Head of caudate nucleus (tissue), 42 donors: ENCODE measurements at places on chromosomes 2 and 18.
A peak's percentile ranks its signal among the peaks of the same experiment; 100 is the strongest.

DNA sequence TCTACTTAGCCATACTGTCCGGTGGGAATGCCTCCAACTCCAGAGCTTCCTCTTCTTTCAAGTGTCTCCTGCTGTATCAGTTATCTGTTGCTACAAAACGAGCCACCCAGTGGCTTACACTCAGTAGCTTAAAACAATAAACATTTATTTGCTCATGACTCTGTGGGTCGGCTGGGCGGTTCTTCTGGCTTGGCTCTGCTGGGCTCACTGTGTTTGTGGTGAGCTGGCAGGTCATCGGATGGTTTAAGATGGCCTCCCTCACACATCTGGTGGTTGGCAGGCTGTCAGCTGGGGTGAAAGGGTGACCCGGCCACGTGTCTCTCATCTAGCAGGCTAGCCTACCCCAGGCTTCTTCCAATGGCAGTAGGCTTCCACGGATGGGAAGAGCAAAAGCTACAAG, 122.4 kb upstream of the SLC1A4 start:
- DNase-seq, result peak; percentile 47

GRCh38 chr2:172389685-172390339, 37.6 kb upstream of the ITGA6 start:
- DNase-seq, result no peak

DNA sequence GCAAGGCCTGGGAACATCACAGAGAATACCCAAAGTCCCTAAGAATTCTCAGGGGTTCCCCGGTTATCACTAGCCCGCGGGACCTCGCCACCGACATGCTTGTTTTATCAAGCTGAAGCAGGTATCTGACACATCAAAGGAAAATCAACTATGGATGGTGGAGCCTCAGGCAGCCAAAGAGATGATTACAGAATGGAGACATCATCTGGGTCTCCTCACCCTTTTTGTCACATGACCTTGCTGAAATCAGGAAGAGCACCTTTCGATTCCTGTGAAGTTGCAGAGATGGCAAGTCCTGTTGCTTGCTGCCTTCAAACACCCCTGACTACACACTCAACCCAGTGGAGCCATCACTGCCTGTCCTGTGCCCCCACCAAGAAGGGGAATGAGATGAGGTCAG, 19.2 kb upstream of the CAB39 start:
- DNase-seq, result no peak

GRCh38 chr2:61450144-61450543, 20.7 kb downstream of the USP34 start:
- DNase-seq, result no peak

DNA sequence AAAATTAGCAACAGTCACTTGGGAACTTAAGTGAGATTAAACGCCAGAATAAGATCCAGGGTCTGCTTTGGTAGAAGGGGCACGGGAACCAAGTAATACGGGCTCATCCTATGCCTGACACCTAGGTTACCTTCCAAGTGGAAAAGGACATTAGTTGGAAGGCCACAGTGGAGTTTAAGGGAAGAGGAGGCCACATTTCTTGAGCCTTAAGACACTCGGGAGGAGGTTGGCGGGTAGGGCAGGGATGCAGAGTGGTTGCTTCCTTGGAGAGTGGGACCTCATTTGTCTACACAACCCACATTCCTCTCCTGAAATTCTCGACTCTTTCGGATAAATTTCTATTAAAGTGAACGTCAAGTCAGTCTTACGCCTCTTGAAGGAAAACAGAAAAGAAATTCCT, 510 bp upstream of the DNAH6 start:
- no peak for DNase-seq

- DNase-seq, result no peak
These were observed 42.1 kb upstream of the TAF1B start for GRCh38 chr2:9800975-9801726.

DNA sequence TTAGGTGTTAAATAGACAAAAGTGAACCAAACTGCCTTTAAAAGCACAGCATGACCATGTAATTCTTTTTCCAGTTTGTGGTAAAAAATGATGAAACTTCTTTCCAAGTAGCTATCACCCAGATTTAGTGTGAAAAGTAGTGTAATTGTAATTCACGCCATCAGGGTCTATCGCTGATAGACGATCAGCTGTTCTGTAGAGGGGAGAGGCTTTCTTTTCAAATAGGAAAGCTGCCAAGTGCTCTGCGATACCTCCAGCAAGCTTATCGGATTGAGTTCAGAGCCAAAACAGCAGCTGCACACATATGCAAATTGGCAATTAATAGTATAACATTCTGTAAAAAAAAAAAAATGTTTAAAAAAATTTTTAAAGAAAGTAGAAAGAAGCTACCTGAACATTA, 61.9 kb upstream of the PSMD14 start:
- no peak for DNase-seq

DNA sequence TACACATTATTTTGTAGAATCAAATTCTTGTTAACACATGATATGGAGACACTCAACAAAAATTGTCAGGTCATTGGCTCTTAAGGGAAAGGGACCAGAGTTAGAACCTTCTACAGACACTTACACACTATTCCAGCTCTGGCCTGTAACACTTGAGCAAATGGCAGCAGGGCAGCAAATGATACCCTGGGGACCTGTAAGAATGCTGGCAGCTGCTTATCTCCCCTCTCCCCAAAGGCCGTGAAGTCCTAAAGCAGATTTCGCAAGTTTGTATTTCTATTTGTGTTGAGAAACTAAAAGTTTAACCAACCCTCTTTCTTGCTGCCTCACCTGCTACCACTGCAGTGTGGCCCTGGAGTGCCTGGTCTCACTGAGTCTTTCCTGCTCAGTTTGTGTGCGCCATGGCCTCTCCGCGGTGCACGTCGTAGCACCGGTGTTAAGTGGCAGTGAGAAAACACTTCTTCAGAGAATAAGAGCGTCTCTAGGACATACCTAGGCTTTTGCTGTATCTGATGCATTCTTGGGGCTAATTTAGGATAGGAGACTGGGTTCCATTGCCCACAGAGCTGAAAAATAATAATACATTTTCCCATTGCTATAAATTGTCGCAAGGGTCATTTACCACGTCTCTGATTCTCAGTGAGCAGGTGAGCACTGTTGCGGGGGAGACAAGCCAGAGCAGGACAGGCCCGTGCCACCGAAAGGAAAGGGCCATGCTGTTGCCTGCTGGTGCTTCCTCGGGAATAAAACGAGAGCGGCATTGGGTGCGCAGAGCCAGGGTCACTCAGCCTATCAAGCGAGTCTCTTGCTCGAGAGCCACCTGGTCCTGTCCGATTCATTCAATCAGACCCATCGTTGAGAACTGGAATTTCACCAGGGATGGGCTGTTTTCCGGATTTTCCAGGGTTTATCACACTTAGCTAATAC, 204.9 kb downstream of the PTGR3 start:
- no peak for DNase-seq

DNA sequence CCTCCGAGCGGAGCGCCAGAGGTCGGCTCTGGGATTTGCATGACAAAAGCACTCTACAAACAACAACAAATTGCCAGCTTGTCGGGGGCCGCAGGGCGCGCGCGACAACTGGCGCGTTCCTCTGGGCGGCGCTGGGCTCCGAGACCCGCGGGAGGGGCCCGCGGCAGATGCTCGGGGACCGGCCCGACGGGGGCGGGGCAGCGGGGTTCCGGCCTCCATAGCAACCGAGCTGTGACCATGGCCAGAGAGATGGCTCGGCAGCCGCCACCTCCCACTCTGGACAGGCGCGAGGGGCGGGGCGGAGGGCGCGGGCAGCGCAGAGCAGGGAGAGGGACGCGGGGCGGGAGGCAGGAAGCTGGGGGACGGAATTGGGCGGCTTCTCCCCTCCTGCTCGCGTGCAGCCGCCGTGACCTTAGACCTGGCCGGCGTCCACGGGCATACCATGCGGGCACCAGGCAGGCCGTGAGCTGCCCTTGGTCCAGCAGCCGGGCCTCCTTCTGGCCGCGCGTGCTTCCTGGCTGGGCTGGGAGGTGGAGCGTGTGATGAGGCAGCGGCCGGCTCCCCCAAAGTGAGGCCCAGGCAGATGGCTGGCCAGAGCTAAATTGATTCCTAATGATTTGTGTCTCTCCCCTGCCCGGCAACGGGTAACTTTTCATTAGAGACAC, 171.5 kb downstream of the CELF4 start:
- DNase-seq, result peak; percentile 93

GRCh38 chr2:94956797-94957391, 68.6 kb upstream of the MAL start:
- peak; percentile 59 for DNase-seq

DNA sequence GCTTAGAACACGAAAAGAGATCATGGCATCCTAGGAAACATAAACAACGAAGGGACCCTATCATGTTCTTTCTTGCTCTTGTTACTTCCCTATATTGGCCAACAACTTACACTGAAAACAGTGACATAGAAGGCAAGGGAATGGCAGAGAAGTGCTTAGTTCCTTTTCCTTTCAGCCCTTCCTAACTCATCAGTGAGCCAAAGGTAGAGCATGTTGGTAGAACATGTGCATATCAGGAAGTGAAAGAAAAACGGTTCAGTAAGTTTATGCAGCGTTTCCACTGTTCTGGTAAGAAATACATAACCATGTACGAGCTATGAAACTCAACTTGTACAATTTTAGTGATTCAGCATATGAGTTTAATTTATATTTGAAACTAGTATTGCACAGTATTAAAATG, 21.7 kb downstream of the AKAIN1 start:
- DNase-seq, result no peak

- no peak for DNase-seq
These were observed 132.3 kb downstream of the RTP5 start for GRCh38 chr2:242001853-242002252.
